ENCODE measurements at places on chromosomes 5 and 9.

DNA sequence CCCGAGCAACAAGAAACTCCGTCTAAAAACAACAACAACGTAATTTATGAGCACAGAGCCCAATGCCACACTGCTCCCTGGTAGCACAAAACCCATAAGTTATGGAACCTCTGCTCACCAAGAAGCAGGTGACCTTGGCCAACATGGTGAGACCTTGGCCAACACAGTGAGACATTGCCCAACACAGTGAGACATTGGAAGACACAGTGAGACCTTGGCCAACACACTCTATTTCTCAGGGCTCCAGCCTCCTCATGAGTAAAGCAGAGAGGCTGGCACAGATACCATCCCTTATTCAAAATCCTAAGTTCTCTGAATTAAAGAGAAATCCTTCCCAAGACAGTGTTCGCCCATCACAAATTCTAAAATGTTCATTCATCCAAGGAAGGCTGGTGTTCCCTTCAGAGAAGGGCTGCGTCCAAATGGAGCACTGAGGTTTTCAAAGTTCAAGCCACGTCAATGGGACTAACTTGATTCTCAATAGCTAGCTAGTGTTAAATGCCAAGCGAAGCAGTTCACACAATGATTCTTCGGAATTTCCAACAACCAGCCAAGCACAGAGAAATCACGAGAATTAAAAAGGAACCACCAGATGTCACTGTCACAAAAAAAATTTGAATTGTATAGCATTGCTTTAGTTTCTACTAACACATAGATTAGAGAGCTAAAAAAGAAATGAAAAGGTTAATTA is 29.5 kb downstream of the TTC39B start:
- DNase-seq, result no peak

GRCh38 chr5:128586848-128587247 is 48.8 kb upstream of the FBN2 start:
- DNase-seq, result no peak

DNA sequence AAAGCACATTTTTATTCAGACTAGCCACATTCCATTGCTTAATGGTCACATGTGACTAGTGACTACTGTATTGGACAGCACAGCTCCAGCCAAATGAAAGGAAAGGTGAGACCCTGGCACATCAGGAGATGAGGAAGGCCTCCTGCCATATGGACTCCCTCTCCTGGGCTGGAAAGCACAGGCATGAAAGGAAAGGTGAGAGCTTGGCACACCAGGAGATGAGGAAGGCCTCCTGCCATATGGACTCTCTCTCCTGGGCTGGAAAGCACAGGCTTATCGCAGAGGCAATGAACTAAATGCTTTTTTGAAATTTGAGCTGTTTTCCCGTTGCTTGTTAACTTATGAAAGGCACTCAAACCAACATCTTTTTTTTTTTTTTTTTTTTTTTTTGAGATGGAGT is 144.8 kb upstream of the SLC12A2 start:
- DNase-seq, result no peak

DNA sequence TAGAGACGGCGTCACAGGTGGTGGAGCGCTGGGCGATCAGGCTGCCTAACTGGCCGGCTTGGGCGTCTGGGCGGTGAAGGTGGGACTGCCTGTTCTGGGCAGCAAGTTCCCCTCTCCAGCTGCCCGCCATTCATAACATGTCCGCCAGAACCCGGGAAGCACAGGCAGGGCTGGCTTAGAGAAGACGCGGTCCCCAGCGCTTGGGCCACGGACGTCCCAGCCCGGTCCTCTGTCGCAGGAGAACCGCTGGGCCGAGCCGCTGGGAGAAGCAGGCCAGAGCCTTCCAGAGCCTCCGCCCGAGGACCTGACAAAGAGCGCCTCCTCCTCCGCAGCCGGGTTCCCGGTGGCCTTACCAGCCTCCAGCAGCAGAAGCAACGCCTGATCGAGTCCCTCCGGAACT is 15.2 kb upstream of the HAND1 start:
- no peak for DNase-seq

GRCh38 chr9:75845806-75846205 is 44.7 kb upstream of the PCSK5 start:
- DNase-seq, result no peak

- no peak for DNase-seq
These were observed 148.6 kb upstream of the PPP1R26 start for GRCh38 chr9:135330685-135331590.

DNA sequence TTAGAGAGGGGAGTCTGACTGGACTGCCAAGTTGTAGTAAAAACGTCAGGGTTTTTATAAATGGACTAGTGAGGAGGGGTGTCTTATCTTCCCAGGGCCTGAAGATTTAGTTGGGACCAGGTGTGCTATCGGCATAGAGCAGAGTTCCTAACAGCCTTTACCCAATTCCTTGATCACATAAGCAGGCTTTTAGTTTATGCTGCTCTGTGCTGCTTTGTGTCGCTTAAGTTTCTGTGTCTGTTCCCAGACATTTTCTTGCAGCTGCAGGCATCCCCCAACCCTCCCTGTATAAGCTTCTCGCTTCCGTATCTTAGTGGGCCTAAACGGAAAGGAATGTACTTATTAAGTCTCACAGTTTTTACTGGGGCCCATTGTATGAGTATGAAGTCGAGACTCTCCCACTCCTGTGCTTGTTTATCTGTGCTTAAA is 2.6 kb upstream of the SMC5 start:
- DNase-seq, result no peak

DNA sequence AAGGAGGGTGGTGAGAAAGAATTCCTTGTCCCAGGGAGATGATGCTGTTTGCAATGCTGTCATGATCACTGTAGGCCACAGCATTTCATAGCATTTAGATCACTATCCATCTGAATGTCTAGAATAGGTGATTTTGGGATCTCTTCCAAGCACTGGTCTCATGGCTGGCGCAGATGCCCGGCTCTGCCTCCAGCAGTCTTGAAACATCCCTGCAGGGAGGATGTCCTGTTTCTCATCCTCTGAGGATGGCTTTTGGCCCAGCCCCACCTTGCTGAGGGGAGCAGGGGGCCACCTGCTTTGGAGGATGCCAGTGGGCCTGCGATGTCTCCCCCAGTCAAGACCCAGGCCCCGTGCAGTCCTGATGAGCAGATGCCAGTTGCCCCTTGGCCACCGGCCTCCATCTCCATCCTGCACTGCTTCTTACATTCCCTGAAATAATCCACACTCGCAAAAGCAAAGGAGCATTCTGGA is 63.5 kb upstream of the GARNL3 start:
- no peak for DNase-seq

- DNase-seq, result no peak
These were observed 18.3 kb upstream of the F2RL1 start for GRCh38 chr5:76800579-76800978.

GRCh38 chr5:150190987-150191386 is 1.1 kb downstream of the SLC6A7 start:
- DNase-seq, result no peak

- no peak for DNase-seq
These were observed 19.3 kb downstream of the RASEF start for GRCh38 chr9:83043597-83043996.
